AML-193 (cell line): ENCODE measurements at places on chromosomes 7 and 10.

DNA sequence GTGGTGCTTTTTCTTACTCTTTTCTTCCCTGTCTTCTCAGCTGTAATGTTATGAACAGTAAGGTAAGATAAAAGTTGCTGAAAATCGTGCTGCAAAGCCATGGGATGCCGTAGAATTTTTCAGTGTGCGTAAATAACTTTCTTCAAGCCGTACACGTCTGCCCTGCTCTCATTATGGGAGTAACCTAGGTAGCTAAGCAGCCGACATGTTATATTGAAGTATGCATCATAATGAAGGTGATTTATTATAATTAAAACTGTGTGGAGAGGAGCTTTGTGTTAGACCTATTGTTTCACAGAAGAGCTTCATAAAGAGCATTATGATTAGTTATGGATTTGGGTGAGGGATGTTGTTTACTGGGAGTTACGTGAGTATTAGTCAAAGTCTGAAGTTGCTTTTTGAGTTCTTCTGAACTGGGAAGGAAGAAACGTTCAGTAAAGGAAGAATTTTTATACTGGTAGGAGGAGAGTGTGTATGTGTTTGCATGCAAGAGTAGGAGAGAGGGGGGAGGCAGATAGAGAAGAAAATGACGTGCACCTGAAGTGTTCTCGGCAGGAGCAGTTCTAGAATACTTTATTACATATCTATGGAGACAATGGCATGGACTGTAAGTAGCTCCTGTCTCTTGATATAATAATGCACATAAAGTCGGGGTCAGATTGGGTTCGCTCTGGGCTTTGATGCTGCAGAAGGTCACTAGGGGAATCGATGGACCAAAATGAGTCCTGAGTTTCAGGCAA, 56.3 kb downstream of the POU6F2 start:
- no peak for DNase-seq

DNA sequence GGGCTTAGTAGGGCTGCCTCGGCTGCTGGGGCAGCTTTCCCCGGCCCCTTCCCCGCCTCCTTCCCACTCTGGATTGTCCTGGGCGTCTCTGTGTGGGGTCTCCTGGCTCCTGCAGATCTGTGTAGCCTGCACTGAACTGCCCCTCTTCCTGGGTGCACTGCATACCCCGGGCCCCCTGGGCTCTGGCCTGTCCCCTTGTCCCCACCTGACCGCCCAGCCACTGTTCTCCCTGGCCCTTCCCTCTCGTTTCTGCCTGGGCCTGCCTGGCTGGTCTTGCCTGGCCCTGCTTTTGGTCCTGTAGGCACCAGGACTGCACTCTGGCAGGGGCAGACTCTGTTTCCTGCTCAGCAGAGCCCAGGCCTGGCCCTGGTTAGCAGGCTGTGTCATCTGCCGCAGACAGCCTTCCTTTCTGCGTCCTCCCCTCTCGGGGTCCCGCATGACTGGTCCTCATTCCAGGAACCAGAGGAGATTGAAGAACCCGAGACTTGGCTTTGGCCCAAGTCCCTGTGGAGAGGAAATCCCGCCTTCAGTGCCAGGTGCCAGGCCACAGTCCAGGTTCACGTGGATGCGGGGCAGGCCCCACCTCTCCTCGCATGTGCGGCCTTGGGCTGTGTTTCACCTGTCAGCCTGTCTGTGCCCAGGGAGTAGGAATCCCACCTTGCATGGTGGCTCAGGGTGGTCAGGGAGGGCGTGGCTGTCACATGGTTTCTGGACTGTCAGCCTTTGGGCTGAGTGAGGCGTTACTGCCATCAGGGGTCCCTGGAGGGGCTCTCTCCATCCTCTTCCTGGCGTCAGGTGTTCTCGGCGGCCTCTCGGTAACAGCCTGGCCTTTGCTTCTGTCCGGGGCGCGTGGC, 9.2 kb downstream of the INPP5A start:
- DNase-seq: no peak

GRCh38 chr10:94094540-94094939, 100.8 kb downstream of the PLCE1 start:
- DNase-seq: no peak

GRCh38 chr7:85185424-85186082, 1.3 kb downstream of the SEMA3D start:
- DNase-seq: no peak

DNA sequence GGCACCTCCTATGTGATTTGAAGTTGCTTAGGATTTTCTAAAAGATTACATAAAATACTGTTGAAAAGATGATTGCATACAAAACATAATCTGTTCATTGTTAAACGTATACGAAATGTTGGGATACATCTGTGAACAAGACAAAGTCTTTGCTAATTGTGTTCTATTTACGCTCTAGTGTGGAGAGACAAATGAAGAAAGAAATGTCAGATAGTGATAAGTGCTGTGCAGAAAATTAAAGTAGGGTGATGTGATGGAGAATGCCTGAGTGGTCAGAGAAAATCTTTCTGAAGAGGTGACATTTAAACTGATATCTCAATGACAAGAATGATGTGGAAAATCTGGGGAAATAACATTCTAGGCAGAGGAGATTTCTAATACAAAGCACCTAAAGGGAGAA, 13.4 kb upstream of the ZRANB1 start:
- DNase-seq: no peak

DNA sequence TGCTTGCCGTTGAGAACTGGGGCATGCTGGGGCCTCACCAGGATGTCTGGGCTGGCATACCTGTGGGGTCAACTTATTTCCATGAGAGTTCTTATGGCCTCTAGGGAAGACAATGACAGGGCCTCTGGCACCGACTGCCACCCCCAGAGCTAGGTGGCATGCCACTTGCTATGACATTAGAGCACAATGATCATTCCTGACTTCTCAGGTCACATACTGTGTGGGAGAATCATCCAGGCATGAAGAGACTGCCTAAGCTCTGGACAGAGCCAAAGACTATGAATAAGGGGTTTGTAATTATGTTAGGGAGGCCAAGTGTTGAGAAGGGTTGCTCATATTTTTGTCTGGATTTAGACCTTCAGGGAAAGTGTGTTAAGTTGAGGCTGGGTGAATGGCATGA, 97.5 kb downstream of the PTPN20 start:
- DNase-seq: no peak

GRCh38 chr7:45088821-45089340, at the start of gene NACAD:
TSS of gene NACAD (minus strand) at chr7:45088969. CDS start at chr7:45088894, 75 bp downstream.
- DNase-seq: no peak

DNA sequence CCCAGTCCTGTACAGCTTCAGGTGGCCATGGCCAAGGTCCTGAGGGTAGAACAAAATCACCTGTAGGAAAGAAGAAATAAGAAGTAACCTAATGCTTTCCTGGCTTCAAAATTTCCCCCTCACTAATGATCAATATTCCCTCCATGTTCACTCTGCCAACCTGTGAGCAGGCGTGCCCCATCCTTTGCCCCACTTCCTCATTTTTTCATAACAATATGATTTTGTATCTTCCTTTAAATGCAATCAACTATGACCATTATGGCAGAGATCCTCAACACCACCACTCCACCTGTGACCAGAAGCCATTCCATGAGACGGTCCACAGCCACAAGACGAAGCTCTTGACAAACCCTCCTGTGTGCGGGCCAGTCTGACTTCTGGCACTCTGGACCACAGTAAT, 7.0 kb downstream of the MSS51 start:
- DNase-seq: no peak

- DNase-seq: no peak
These were observed 1.6 kb downstream of the SEPHS1 start for GRCh38 chr10:13346283-13347042.

DNA sequence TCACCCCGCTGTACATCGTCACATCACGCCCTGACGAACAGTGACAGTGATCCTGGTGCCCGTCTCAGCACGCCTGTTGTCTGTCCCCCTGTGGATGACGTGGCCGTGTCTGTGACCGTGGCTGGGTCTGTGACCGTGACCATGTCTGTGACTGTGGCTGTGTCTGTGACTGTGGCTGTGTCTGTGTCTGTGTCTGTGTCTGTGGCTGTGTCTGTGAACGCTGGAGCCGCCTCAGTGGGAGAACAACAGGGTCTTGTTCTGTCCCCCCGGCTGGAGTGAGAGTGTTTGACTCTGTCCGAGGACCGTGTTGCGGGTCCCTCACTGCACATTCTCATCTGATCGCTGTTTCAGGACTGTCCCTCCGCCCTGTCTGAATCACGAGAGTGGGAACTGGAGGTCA, 202.2 kb downstream of the TCERG1L start:
- no peak for DNase-seq

DNA sequence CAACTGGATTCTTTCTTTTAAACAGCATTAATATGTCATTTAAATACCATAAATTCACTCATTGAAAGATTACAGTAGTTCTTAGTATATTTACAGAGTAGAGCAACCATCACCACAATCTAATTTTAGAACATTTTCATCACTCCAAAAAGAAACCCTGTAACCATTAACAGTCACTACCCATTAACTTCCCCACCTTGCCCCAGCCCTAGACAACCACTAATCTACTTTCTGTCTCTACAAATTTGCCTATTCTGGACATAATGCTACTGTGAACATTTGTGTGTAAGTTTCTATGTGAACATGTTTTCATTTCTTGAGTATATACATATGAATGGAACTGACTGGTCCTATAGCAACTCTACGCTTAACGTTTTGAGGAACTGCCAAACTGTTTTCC, 42.4 kb downstream of the P4HA1 start:
- no peak for DNase-seq

GRCh38 chr10:129174232-129175014, 292.6 kb upstream of the MGMT start:
- no peak for DNase-seq

- no peak for DNase-seq
These were observed 314.4 kb upstream of the BMPER start for GRCh38 chr7:33590916-33591315.

DNA sequence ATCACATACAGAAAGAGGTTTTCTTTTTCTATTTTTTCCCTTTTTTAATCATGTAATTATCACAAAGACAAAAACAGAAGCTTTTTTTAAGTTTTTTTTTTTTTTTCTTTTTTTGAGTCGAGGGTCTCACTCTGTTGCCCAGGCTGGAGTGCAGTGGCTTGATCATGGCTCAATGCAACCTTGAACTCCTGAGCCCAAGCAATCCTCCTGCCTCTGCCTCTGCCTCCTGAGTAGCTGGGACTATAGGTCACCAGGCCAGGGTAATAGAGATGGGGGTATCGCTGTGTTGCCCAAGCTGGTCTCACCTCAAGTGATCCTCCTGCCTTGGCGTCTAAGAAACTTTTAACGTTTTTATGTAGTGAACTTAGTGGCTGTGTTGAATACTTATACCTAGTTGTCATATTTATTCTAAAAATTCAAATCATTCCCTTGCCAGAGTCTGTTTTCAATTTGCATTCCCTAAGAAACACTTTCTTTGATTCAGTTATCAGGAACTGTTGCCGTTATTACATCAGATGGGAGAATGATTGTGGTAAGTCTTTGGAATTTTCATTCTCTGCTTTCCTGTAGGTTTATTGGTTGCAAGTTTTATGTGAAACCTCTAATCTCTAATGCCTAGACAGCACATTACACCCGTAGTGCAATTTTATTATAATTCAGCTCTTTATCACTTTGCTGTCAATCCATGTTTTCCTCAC, 1.3 kb downstream of the LSM8 start:
- DNase-seq: no peak

DNA sequence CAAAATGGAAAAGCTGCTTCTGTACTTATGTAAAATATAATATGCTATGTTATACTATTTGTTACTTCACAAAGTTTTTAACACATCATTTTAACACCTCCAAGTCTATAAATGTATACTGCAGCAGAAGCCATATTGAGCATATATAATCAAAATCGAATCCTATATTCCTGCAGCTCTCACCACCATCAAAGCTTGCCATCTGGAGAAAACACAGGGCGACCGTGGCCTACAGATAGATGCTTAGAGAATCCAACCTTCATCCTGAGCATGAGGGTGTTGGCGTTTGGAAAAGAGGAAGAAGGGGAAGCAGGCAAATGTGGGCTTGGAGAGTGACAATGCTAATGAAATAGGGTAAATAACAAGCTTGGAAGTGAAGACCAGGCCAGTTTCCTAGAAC, 258.8 kb upstream of the IMMP2L start:
- DNase-seq: no peak

DNA sequence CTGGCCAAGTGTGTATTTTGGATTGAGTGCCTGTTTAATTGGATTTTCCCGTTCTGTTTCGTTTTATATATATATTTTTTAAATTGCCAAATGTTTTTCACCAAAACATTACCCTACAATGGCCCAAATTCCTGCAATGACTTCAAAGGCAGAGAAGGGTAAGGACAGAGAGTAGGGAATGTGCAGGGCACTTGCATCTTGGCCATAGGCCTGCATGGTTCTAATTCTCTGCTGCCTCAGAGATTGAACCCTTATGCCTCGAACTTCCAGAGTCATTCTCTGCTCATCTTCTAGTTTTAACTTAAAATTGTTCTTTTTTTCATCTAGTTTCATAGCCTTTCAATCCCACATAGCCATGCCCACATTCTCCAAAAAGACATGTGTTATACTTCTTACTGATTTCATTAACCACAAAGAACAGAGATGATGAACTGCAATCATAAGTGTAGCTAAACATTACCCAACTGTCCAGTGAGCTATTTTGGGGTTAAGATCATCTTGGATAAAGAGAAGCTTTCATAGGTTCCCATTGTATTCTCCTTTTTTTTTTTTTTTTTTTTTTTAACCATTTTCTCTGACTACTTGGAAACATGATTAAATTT, 177.6 kb downstream of the PLXDC2 start:
- DNase-seq: peak; percentile 26

GRCh38 chr10:90965720-90966119, 44.8 kb upstream of the ANKRD1 start:
- no peak for DNase-seq

DNA sequence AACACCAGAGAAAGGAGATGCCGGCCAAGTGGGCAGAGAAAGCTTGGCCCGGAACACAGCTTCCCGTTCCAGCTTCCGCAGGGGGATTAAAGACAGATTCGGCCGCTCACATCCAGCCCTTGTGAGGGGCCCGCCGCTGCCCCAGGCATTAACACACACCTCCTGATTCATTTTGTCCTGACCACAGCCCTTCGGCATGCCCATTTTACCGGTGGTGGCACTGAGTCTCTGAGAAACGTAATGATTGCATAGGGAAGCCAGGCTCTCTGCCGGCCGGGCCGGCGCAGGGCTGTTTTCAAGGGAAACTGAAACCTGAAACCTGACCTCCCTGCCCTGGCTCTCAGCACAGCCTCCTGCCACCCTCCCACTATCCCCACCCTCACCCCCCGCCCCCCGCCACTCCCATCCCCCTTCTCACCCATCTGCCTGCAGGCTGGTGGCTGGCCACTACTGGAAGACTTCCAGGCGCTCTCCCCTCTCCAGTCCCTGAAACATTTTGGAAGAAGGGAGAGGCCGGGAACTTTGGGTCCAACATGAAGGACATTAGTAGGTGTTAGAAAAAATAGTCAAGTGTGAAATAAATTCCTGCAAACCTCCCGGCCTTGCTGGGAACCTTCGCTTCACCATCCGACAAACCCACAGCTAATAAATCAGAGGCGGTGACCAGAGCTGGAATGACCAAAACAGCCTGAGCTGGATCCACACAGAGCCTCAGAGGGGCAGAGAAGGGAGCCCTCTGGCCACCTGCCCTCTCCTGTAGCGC, 83.5 kb upstream of the CUX1 start:
- DNase-seq: no peak

- no peak for DNase-seq
These were observed 347.2 kb downstream of the SDK1 start for GRCh38 chr7:3648276-3648675.
